ENCODE measurements at places on chromosomes 5 and 9.

DNA sequence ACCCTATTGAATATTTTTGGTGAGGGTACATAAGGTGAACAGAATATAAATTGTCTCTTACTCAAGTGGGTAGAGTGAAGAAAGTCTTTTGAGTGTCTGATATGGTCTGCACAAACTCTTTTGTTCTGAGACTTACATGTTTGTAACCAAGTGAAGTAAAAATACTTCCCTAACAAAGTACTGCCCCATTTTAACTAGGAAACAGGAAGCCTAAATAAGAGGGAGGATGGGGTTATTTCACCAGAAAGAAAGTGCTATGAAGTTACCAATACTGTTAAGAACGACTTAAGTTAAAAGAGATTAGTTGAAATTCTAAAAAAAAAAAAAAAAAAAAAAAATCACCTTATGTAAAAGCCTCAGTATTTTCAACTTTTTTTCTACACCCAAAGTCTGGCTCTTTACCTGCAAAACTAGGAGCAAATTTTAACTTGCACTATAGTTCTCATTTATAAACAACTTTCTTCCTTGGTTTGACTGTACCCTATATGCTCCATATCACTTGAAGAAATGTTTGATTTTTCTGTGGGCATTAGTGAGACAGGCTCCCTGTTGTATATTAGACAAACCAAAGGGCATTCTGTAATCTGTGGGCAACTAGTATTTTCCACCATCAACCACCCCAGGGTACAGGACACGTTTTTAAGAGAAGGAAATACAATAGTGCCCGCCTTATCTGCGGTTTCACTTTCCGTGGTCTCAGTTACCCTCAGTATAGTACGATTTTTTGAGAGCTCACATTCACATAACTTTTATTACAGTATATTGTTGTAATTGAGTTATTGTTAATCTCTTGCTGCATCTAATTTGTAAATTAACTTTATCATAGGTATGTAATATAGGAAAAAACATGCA, 127.7 kb downstream of the NR3C1 start:
- no peak for DNase-seq

GRCh38 chr5:60417500-60418181, 282.3 kb downstream of the DEPDC1B start:
- no peak for DNase-seq

DNA sequence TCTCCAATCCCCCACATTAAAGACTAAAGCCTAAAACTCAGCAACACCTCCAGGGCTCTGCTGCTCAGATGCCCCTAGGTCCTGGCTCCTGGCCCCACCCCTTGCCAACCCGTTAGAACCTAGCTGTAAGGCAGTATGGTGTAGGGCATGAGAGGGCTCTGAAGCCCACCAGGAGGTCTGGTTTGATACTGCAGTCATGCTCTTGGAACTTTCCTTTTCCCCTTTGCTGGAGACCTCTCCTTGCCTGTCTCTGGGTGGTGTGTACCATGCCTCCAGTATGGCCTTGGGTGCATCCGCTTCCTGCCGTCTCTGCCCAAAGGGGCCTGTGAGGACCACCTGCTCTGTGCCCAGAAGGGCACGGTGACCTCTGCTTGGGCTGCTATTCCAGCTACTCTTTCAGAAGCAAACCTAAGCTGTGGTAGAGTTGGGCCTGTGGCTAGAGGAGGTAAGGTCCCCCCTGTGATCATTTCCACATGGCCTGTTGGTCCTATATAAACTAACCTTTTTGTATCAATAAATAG, 3.5 kb downstream of the TENT4A start:
- DNase-seq: no peak

DNA sequence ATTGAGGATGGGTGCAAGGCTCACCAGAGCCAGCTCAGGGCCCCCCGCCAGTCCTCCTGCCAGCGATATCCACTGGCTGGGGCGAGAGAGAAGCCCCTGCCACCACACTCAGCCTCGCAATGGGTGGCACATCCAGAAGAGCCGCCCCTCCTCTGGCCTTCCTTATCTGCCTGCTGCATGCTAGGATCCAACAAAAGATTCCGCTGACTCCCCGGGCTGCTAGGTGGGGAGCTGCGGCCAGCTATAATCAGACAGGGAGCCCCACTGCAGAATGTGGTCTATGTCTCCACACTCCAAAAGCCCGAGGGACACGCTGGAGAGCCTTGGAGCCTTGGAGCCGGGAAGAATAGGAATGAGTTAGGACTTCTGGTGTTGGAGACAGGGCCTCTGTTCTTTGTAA, 32.8 kb downstream of the COL23A1 start:
- no peak for DNase-seq

DNA sequence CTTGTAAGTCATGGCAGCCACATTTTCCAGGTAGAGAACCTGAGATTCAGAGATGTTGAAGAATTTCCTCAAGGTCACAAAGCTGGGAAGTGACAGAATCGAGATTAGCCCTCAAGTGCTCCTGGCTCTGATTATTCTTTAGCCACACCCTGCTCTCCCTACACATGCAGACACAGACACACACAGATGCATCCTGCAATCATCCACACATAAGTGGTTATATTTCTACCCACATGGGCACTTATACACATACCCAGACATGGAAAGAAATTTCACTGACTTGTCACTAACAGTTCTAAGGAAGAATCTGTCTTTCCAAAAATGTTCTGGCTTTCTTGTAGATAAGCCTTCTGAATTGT, 32.2 kb upstream of the GALNT10 start:
- no peak for DNase-seq

DNA sequence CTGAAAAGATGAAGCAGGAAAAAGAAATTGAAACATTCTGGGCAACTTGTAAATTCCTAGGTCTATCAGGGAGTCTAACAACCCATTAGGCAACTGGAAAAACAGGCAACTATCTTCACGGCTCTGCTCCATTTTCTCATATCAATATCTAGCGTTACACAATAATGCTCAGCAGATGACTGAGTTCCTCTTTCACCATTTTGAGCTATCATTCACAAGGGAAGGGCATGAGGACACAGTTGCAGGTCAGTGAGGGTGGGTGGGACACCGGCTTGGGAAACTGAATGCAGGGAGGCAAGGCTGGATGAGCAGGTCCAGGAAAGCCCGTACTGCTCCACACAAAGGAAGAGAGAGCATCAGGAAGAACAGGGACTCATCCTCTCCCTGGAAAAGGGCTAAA, 67.0 kb downstream of the FRMD3 start:
- DNase-seq: no peak

- no peak for DNase-seq
These were observed 303.8 kb upstream of the WWC1 start for GRCh38 chr5:167987490-167988280.

DNA sequence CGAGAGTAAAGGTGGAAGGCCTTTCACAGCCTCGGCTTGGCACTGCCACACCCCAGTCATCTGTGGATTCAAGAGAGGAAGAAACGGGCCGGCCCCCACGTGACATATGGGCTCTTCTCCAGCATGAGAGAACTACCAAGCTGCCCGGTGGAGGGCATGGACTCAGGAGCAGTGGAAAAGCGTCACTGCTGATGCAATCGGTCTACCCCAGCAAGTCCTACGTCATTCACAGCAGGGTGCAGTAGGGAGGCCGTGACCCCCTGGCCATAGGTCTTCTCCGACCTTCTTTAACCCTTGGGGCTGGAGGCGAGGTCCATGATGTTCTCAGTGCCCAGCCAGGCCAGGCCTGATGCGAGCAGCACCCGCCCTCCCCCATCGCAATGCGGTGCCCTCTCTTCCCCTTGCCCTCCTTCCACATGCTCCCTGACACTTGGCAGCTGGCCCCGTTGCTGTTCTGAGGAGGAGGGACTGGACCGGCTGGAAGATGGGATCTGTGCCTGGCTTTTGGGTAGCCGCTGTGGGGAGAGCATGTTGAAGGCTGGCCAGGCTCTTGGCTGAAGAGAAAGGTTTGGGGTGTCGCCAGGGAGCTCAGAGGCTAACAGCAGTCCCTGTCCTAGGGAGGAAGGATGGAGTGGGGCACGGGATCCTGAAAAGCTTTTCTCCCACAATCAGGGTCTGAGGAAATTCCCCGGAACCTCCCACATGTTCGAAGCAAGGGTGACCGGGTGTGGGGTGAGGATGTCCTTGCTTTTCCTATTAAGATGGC, 89.8 kb downstream of the LIFR start:
- no peak for DNase-seq

DNA sequence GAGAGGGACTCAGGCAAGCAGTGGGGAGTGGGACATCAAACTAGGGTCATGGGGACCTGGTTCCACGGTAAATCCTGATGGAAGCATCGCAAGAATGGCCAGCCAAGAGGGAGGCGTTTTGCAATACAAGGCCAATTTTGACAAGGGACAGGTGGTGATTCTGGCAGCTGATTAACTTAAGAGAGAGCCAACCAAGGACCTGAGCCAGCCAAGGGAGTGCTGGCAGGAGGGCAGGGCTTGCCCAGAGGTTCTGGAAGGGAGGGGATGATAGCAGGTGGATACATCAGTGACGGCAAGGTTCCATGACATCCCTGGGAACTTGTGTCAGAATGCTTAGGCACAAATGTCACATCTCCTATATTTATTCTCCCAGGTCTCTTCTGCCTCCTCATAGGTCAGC, 32.8 kb upstream of the PUM3 start:
- DNase-seq: no peak

GRCh38 chr5:148853868-148854267, 27.5 kb downstream of the ADRB2 start:
- DNase-seq: no peak

- no peak for DNase-seq
These were observed 19.8 kb upstream of the IFNK start for GRCh38 chr9:27504259-27504658.

DNA sequence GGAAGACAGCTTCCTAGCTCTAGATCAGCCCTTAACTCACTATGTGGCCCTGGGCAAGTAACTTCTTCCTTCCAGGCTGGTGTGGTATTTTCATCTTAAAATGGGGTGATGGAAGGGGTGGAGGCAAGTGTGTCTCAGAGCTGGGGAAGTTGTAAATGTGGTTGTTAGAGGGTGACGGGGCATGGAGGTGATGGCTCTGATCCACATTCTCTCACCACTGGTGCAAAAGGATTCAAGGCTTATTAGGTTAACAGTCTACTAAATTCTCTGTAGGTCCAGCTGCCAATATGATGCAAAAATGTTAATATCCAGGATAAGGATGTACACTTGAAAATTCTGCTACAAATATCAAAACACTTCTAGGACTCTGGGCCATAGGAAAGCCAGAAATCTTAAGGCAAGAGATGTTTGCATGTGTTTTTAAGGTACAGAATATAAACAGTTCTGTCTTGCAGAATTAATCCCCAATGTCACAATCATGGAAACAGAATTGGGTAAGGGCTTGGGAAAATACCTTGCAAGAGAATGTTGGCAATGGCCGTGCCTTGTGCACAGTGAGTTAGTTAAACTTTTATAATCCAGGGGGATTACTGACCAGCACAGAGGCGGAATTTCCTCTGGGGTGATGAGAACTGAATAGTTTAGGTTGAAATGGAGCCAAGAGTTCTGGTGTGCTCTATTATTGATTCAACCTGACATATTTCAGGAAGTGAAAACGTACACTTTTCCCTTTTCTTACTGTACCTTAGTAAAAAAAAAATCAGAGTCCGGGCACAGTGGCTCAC, 19.8 kb downstream of the TNFSF15 start:
- DNase-seq: no peak

DNA sequence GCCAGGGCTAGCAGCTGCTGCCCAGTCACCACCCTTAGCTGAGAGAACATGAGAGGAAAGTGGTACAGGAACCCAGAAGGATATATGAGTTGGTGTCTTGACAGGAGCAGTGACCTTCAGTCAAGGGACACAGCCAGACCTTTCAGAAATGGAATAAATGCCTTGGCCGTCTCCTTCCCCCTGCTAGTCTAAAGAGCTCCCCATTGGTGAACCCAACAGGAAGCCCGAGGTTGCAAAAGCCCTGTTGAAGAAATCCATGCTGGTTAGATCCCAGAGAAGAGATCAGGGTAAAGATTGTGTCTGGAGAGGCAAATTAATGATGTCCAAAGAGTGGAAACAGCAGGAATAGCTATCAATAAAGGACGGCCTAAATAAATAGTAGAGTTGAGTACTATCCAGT, 244.5 kb downstream of the NR3C1 start:
- DNase-seq: no peak

GRCh38 chr5:95743877-95744276, 12.7 kb downstream of the RHOBTB3 start:
- no peak for DNase-seq

DNA sequence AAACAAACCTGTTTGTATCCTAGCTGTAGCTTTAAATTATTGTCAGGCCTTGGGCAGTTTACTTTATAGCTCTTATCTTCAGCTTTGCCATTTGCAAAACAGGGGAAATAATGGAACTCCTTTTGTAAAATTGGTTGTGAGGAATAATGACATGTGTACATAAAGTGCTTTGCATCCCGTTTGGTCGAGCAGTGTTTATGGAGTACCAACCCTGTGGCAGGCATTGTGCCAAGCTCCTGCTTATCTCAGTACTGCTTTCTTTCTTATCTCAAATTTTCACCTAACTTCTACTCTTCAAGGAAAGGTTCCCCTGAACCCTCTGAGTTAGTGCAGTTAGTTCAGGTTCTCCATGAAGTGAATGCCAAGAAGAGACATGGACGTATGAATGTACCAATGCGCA, 9.4 kb upstream of the TENT2 start:
- DNase-seq: no peak

DNA sequence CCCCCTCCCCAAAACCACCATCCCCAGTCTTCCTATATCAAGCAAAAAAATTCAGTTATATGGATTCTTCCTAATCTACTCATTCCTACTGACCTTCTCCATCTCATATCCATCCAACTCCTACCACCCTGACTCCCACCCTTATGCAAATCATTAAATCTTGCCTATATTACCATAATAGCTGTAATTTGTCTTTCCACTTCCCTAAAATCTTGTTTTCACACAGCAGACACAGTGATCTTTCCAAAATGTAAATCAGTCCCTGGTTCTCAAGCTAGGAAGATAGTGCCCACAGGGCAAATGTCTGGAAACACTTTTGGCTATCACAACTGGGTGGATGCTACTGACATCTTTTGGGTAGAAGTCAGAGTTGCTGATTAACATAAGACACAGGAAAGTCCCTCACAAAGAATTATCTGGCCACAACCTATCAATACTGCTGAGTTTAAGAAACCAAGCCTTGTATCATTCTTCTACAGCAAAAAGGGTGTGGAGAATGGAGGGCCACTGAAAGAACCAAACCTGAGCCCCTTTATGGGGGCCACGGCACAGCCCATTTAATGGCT, 1.4 kb downstream of the SRA1 start:
- no peak for DNase-seq

- no peak for DNase-seq
These were observed 37.5 kb upstream of the SHB start for GRCh38 chr9:38106488-38106887.

Data from stimulated activated CD8-positive, alpha-beta memory T cell treated with anti-CD3 and anti-CD28 coated beads, Interleukin-4, amount 100 ng/mL, for 4 hours (primary cell).